ENCODE measurements at places on chromosomes 1 and 21.

DNA sequence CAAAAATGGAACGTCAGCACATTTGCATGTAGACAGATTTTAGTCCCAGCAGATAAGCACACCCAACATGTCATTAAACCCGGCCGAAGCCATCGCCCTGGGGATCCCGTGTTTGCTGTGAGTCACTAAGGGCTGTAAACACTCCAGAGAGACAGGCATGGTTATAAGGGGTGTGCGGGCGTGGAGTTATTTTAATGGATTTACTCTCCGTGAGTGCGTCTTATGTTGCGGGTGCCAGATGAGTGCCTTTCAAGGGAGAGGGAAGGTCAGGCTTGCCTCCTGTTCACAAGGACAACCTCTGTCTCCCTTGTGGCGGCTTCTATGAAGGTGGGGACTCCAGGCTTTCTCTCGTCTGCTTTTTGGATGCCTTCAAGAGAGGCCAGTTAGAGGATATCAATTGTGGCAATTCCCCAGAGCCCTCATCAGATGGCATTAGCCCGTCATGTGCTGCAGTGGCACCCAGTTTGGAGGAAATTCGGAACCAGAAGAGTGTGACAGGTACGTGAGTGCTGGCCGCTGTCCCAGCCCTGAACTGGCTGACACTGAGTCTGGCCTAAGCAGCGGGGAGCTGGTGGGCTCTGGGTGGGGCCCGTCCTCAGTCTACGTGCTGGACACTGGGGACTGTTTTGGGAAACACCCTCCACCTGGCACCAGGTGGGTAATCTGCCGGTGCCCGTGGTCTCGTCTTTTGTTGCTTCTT lies 223.8 kb upstream of the TMEM51 start:
- DNase-seq: no peak

GRCh38 chr1:11523261-11523660 lies 44.3 kb downstream of the DISP3 start:
- no peak for DNase-seq

GRCh38 chr1:82455342-82455741 lies 654.6 kb downstream of the ADGRL2 start:
- DNase-seq: no peak

DNA sequence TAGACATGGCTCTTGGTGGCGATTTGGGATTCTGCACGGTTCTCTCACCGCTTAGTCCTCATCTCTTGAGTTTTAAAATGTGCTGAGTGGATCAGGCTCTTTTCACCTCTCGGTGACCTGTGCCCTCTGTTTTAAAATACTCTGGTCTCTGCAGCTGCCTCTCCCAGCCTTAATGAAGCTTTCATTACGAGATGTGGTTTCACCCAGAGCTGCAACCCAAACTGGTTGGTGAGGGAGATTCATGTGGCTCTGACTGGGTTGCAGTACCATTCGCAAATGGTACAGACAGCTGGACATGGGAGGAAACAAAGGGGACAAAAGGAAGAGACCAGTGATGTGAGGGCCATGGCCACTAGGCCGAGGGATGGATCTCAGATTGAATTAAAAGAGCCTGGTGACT lies 258.9 kb downstream of the ASTN1 start:
- no peak for DNase-seq
